ENCODE measurements at places on chromosomes 3 and 15.

DNA sequence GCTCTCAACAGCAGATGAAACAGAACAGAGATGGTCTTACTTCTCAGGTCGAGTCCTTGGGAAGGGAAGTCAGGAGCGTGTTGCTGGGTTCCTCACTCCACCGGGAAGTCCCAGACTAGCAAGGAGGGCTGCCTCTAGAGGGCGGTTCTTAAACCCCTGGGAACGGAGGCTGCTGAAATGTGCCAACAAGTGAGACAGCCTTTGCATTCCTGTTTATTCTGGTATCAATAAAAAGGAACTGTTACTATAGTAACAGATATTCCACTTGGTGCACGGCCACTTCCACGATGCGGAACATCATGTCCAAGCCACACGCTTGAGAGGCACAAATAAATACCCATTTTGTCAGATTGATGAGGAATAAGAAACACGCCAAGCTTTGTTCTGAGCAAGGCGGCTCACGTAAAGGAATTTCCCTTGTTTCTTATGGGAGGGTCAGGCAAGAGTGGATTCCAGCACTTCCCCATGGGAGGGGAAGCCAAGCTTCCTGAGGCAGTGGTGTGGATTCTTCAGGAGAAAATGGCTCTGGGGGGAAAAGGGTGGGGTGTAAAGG is at the start of gene FAM107A:
TSS of gene FAM107A (minus strand) at position 123 of the 553 bp plus-strand sequence. CDS start 7,531 bp downstream, outside the sequence.
- peak; percentile 46 for DNase-seq

- DNase-seq: no peak
Observed at GRCh38 chr15:66251790-66252684, 1.5 kb downstream of the MEGF11 start.

GRCh38 chr3:127015282-127016042 is 32.5 kb downstream of the PLXNA1 start:
- no peak for DNase-seq

- no peak for DNase-seq
Observed at GRCh38 chr3:64575211-64575844, 112.5 kb downstream of the ADAMTS9 start.

GRCh38 chr3:83453056-83453455 is 1505.7 kb upstream of the CADM2 start:
- DNase-seq: no peak

- DNase-seq: no peak
Observed at GRCh38 chr3:128495435-128495970, 2.5 kb upstream of the GATA2 start.

DNA sequence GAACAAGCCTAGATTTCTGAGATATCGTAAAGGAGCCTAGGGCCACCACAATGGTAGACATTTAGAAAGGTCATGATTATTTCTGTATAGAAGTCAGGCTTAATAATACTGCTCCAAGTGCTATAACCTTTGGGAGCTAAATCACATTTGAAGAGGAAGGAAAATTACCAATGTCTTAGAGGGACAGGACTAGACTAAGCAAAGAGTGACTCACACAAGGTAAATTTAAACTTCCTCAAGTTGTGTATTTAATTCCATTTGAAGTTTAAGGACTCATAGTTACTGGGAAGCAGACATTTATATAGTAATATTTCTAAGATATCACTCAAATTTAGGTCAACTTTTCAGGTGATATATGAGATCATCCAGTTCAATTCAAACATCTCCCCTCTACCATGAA is 227.6 kb upstream of the MME start:
- no peak for DNase-seq

GRCh38 chr15:62546628-62547027 is 381.5 kb upstream of the C2CD4B start:
- no peak for DNase-seq

DNA sequence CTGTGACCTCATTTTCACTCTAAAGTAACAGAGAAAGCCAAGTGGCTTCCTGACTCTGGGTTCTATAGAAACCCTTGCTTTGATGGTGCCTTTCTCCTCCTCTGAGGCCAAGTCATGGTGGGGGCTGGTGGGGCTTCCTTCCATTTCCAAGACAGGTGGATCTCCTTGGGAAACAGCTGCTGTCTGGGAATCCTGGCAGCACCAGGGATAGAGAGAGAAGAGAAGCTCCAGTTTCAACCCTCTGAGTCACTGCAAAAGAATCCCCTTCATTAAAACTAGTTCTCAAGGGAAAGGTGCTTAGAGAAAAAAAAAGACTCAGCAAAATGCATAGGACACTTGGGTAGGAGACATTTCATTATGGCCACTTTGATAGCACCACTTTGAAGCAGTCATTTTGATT is 614.4 kb downstream of the FHIT start:
- DNase-seq: no peak

DNA sequence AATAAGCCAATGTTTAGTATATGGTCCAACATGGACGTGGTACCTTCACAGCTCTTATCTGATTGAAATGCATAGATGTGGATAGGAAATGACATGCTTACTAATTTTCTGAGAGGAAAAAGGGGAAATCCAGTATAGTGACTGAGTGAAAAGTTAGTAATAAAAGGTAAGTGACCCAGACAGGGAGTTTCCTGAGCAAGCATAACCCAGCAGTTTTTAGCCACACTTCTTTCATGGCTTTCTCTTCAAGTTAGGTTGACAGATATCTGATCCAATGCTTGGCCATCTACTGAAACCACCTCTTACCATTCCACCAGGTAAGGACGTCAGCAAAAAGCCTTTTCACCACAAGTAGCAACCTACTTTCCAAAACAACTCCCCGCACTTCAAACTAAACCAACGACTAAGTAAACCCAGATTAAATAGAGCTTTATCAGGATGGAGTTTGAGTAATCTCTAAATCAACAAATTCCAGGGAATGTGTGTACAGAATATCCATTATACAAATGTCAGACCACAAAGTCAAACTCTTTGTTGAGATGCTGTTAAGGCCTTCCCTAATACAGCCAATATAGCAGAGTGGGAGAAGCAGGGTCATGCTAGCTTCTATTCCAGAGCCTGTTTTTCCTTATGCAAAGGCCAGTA is 329.7 kb downstream of the RORA start:
- no peak for DNase-seq

- no peak for DNase-seq
Observed at GRCh38 chr3:87351937-87352336, 75.6 kb upstream of the POU1F1 start.

GRCh38 chr3:134106580-134106979 is 76.9 kb upstream of the SLCO2A1 start:
- no peak for DNase-seq

- DNase-seq: no peak
Observed at GRCh38 chr15:83764201-83764838, 110.4 kb downstream of the ADAMTSL3 start.

GRCh38 chr3:124843506-124844177 is 43.5 kb downstream of the ITGB5 start:
- no peak for DNase-seq

GRCh38 chr3:33936921-33937525 is 138.6 kb downstream of the PDCD6IP start:
- DNase-seq: no peak

DNA sequence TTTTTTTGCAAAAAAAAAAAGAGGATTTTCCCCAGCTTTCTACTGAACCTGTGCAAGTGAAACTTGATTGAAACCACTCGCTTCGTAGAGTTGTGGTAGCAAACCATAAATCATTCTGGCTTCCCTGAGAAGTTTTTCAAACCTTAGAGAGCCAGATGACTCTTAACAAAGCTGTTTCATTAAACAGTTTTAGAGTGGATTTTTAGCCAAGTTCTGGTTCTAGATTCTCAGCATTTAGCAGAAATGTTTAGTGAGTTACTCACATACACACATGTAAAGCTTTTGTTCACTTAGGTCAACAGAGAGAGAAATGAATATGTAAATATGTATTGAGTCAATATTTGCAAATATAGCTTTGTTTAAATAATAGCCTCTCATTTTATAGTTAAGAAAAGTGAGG is 18.1 kb upstream of the CCR9 start:
- DNase-seq: no peak

GRCh38 chr15:38975282-38975990 is 410.8 kb upstream of the RASGRP1 start:
- no peak for DNase-seq

DNA sequence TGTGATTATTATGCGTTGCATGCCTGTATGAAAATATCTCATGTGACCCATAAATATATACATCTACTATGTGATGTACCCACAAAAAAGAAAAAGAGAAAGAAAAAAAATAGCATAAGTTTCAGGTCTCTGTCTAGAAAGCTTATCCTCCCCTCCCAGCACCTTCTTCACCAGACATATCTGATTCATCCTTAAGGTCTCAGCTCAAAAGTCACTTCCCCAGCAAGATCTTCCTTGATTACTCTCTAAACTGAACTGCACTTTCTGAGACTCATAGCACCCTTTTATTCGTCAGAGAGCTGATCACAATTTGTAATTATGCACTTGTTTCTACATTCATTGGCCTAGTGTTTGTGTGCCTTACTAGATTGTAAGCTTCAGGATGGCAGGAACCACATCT is 11.1 kb upstream of the PTPN9 start:
- DNase-seq: no peak

GRCh38 chr15:28873585-28874190 is 12.1 kb upstream of the APBA2 start:
- DNase-seq: no peak

DNA sequence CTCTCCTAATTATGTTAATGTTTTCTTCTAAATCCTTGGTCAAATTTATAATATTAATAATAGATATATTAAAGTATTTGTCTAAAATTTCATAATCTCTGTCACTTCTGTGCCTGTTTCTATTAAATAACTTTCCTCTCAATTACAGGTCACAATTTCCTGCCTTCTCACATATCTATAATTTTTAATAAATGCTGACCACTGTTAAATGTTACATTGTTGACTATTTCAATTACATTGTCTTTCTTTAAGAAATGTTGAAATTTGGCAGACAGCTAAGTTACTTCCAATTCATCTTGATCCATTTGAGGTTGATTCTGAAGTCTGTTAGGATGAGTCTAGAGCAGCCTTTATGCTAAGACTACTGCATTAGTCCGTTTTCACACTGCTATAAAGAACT is 41.7 kb downstream of the MYL3 start:
- no peak for DNase-seq

DNA sequence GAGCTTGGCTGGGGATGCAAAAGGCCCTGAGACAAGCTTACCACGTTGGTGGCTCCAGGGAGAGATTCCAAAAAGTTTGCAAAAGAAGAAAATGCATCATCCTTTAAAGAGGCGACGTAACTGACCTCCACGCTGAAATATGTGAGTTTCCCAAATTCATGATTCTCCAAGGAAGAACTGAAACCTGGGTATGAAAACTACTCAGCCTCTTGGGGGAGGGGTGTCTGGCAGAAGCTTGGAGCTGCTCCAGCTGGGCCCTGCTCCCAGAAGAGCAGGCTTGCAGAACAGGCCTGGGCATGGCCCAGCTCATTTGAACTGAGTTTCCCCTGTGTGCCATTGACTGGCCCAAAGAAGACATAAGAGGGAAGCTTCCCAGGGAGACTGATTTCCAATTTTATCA is 20.5 kb downstream of the CPN2 start:
- no peak for DNase-seq

GRCh38 chr3:55089211-55089610 is 161.4 kb upstream of the LRTM1 start:
- DNase-seq: no peak

- no peak for DNase-seq
Observed at GRCh38 chr3:123576122-123576521, 8.7 kb downstream of the HACD2 start.

DNA sequence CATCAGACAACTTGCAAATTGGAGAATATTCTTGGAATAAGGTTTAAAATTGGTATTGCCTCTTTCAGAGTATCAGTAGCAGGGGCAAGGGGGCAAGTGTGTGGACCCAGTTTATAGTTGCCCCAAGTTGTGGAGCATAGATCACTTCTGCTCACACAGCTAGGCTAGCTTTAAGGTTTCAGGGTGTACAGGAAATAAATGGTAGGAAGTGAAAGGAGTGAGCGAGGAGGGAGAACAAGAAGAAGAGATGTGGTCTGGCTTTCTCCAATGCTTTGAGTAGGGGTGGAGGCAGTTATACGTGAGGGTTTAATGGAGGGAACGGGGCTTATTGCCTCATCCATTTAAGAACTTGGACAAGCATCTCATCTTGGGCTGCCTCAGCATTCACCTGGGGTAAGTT is 290.0 kb upstream of the CFAP20DC start:
- no peak for DNase-seq

GRCh38 chr3:114933407-114933806 is 213.7 kb downstream of the ZBTB20 start:
- DNase-seq: no peak

GRCh38 chr3:30523366-30523765 is 83.0 kb upstream of the TGFBR2 start:
- DNase-seq: no peak

DNA sequence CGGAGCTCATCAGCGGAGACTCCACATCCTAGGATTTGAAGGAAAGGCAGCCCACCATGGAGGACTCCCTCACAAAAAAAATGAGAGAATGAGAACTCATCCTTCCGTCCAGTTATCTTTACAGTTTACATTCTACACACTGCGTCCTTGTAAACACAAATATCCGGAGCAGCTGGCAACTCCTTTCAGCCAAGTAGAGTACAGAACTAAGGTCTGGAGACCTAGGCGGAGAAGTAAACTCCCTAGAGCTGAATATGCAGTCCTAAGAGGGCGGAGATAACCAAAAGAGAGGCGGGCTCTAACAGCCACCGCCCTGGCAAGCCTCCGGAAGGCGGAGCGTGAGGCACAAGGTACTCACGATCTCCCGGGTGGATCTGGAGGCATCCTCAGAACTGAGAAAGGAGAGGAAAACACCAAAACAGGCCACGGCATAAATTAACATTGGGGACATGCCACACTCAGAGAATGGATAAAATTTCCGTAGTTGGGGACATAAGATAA is 924 bp upstream of the SIN3A start:
- DNase-seq: no peak

- no peak for DNase-seq
Observed at GRCh38 chr3:45579251-45579650, 15.3 kb upstream of the LIMD1 start.

DNA sequence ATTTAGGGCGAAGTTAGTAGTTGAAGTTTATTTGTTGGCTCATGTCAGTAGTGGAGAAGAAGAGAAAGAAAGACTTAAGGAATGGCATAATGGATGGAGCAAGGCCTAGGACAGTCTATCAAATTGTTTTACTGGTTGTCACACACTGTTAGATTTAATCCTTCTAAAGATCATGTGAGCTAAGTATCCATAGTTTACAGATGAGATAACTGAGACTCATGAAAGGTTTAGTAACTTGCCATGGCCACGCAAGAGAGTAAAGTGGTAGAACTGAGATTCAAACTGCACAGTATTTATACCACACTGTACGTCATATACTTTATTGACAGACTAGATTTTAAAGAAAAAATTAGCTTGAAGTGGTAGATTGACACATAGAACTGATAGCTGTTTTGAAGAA is 11.4 kb downstream of the SPRED1 start:
- DNase-seq: no peak

All from BJ (cell line).